Stimulated activated naive CD4-positive, alpha-beta T cell treated with Interleukin-2 at 50 U/mL for 16 hours (primary cell): ENCODE measurements at places on chromosomes 1 and 21.

DNA sequence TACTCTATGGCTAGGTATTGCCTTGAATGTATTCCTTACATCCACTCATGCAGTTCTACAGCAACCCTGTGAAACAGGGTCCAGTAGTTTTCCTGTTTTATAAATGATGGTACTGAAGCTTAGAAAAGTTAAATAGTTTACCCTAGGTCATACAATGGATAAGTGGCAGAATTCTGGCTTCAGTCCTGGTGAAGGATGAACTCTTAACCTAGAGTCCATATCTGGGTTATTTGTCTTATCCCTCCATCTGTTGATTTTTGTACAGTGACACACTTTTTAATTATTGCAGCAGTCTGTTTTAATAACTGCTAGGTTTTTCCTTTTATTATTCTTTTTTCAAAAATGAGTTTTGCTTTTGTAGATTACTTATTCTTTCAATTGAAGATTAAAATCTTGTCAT is 263.9 kb downstream of the DNM3 start:
- DNase-seq: no peak

DNA sequence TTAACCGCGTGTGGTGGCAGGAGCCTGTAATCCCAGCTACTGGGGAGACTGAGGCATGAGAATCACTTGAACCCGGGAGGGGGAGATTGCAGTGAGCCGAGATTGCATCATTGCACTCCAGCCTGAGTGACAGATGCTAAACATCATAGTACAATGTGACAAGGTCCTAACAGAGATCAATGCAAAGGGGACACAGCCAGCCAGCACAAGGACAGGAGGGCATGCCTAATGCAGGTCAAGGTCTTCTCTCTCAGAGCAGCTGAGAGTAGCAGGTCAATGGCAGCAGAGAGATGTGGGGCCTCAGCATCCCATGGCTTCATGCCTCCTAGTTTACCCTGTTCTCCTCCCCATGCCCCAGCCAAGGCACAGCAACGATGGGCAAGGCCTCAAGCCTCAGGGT is 3.0 kb upstream of the SMIM11 start:
- no peak for DNase-seq

- no peak for DNase-seq
Measured at GRCh38 chr1:210692796-210693195, 364.1 kb downstream of the HHAT start.

GRCh38 chr1:7501723-7502603 is 269.1 kb upstream of the VAMP3 start:
- DNase-seq: no peak

- no peak for DNase-seq
Measured at GRCh38 chr1:184802354-184803179, 47.9 kb upstream of the EDEM3 start.

DNA sequence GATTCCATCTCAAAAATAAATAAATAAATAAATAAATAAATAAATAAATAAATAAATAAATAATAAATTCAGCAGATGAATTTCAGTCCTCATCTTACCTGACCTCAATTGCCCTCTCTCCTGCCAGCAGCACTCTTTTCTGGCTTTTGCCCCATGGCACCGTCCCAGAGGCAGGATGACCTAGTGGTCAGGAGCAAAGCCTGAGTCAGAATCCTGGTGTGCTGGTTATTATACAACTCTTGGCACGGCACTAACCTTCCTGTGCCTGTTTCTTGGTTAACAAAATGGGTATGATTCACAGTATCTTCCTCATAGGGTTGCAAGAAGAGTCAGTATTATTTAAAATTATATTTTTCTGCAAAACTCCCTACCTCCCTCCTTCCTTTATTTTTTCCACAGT is 43.0 kb downstream of the NKAIN1 start:
- DNase-seq: no peak

GRCh38 chr1:98923667-98924066 is 81.0 kb downstream of the PLPPR5 start:
- DNase-seq: no peak

DNA sequence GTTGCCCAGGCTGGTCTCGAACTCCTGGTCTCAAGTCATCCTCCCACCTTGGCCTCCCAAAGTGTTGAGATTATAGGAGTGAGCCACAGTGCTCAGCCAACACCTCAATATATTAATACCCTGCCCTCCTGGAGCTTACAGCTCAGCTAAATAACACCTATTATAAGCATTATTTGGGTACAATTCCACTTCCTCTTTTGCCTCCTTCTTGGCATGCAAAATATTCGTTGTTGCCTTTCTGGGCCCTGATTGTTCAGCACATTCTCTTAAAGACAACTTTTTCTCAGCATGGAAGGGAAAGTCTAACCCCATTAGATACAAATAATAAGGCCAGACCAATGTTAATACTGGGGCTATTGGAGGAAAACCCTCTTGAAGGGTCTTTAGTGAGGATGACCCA is 2.8 kb downstream of the PAQR7 start:
- DNase-seq: no peak

DNA sequence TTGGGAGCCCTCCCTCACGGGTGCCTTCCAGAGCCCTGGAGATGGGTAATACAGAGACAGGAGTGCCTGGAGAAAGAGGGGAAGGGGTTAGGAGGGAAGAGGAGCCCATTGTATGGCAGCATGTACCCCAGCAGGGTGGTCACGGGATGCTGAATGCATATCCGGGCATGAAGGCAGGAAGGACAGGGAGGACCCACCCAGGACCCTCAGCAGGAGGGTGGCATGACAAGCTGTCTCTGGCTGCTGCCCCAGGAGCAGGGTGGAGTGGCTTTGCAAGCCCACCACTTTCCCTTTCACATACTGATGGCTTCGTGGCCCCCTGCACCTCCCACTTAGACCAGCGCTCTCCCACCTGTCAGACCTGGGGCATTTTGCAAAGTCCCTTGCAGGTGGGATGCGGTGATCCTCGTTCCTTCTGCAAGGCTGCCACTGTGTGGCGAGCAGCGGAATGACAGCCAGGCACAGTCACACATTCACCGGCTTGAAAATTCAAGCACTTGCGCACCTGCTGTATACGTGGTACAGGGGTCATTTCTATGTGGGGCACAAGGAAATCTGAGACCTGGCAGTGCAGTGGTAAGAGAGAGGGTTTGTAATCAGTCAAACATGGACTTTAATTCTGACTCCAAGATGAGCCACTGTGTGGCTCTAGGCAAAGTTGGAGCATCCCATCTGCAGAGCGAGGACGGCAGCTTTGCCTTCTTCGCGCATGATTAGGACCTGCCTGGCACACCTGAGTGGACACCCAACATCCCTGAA is 53.2 kb upstream of the TMEM51 start:
- peak; percentile 3 for DNase-seq

GRCh38 chr1:194378517-194378916 is 1192.1 kb upstream of the B3GALT2 start:
- DNase-seq: no peak

DNA sequence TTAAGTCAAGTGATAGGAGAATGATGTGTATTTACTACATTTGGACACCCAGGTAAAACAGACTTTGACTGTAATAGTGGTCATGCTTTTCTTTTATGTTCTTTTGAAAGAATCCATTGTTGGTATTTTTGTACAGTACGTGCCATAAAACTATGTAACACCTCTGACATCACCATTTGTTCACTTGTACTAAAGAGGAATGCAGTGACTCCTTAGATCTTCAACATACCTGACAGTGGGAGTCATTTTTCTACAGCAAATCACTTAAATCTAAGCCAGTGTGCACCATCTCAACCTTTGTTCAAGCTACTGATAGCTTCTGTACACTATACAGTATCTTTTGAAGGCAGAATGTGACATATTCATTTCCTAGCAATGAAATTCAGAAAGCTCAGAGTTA is 6.3 kb upstream of the PLD5 start:
- no peak for DNase-seq
